ENCODE measurements at places on chromosomes 11 and 22. TPM values are rescaled to one million over a fixed set of nuclear protein-coding genes. Genes with fewer than 3 reads are reported as not detected.

GRCh38 chr11:110409174-110409573, 20.6 kb upstream of the FDX1 start:
- DNase-seq, result no peak

DNA sequence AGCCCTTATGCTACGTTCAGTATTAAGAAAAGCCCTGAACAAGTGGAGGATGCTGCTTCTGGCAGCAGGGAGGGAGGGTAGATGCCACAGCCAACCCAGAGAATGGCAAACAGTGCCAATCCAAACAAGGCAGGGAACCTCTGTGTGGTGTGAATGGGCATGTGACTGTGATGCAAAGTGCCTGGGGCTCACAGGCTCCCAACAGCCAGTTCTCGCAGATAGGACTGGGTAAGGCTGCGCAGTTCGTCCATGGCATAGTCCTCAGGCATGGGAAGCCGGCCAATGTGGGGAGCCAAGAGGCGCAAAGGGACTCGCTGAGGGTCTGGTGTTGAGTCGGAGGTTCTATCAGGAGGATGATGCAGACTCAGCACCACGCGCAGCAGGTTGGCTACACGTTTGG, 4.8 kb upstream of the CHRNA10 start:
- no peak for DNase-seq

GRCh38 chr11:96102664-96103078, 178.8 kb upstream of the MTMR2 start:
- DNase-seq, result peak; percentile 72

- no peak for DNase-seq
Measured at GRCh38 chr11:116046127-116046526, 541.9 kb upstream of the CADM1 start.

- DNase-seq, result no peak
Measured at GRCh38 chr22:28369854-28370253, 309.8 kb downstream of the TTC28 start.

DNA sequence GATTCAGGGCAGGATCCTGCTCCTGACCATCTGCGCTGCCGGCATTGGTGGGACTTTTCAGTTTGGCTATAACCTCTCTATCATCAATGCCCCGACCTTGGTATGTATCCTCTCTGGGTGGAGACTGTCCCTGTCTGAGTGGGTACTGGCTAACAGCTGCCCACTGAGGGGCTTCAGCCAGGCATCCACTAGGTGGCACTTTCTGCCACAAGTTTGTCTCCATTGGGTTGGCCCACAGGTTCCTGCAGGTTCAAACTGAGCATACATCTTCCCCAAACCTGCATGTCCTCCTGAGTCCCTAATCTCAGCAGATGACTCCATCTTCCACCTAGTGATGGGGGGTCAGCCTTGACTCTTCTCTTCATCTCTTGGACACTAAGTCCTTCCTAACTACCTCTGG, 4.4 kb downstream of the SLC2A11 start:
- DNase-seq, result peak; percentile 24

DNA sequence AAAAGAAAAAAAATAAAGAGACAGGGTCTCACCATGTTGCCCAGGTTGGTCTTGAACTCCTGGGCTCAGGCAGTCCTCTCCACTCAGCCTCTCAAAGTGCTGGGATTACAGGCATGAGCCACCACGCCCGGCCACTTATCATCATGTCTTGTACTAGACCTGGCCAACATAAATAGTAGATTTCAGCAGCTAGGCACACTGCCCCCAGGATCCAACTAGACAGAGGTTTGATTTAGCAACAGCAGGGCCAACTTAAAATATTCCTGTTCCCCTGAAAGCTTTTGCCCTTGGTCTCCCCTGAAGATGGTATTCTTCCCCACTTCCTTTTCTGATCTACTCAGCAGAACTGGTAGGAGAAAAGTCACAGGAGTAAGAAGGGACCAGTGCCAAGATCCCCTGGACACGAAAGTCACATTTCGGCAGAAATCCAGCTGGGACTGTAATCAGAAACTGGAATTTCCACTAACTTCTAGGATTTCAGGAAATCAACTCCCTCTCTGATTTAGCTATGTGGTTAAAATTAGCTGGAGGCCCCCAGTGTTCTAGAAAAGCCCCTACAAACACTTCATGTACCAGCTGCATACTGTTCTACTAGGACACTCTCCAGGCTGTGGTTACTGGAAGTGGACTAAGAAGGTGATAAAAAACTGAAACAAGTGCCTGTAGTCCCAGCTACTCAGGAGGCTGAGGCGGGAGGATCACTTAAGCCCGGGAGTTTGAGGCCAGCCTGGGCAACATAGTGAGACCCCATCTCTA, 8.9 kb upstream of the PPP2R1B start:
- peak; percentile 72 for DNase-seq

GRCh38 chr11:118120793-118121192, 31.8 kb downstream of the SCN4B start:
- no peak for DNase-seq

- DNase-seq, result no peak
Measured at GRCh38 chr22:33163815-33164214, 105.6 kb upstream of the SYN3 start.

- peak; percentile 42 for DNase-seq
Measured at GRCh38 chr22:31144223-31144622, 3.9 kb upstream of the PLA2G3 start.

DNA sequence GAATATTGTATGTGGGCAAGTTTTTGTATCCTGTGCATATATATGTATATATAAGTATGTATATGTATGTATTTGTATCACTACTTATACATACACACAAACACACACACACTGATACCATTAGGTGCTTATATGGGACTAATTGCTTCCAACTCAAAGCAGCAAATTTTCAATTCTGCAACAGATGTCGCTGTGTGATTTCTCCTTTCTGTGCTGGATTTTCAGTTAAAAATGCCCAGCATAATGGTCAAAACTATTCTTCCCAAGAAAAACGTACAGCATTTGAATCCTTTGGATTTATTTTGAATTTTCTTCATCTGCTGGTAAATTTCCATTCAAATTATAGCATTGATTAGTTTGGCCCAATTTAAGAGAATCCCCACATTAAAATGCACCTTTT, 4.3 kb downstream of the CADM1 start:
- no peak for DNase-seq

DNA sequence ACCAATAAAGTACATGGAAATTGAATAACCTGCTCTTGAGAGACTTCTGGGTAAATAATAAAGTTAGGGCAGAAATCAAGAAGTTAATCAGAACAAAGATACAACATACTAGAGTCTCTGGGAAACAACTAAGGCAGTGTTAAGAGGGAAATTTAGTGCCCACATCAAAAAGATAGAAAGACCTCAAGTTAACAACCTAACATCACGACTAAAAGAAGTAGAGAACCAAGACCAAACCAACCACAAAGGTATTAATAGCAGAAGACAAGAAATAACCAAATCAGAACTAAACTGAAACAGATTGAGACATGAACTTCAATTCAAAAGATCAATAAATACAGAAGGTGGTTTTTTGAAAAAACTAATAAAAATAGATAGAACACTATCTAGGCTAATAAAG, 140.7 kb downstream of the JRKL start:
- DNase-seq, result no peak

GRCh38 chr11:114610984-114611944, 15.7 kb upstream of the NXPE4 start:
- DNase-seq, result peak; percentile 12

- DNase-seq, result no peak
Measured at GRCh38 chr22:47681411-47682165, 919.1 kb downstream of the TBC1D22A start.

DNA sequence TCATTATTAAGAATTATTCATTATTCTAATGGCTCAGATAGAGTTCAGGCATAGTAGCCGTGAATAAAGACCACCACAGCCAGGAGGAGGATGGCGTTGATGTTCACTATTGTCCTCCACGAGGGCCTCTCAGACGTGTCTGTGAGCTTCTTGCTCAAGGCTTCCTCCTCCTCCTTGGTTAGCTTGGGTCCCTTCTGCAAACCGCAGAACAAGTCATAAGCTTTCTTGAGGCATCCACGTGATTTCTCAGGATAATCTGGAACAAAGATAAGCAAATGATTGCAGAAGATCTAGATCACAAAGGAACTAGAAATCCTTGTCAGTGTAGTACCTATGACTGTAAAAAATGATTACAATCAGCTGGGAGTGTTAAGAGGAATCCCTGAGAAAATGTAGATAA, 13.6 kb upstream of the RFPL2 start:
- peak; percentile 4 for DNase-seq

The SLC22A25 gene
- not detected for total RNA-seq

The C11orf91 gene
- total RNA-seq, result not detected

The ARHGAP20 gene
- total RNA-seq, result 0.24 TPM

The OR8D4 gene
- total RNA-seq, result not detected
